AG10803 (cell line): ENCODE measurements at places on chromosomes 16 and 17.

DNA sequence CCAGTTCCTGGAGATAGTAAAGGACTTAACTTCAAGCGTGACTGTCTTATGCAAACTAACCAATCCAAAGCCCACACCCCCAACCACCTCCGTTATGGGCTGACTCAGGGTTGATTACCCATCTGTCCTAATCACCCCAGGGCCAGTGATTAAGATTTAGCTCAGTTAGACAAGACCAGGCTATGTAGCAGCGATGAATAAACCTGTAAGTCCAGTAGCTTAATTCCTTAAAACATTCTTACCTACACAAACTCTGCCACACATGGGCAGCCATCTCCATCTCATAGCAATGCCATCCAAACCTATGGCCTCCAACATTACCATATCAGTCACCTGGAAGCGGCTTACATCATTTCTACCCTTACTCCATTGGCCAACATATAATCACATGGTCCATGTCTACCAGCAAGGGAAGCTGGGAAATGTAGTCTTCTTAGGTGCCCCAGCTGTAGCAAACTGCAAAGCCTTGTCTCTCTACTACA is 266.7 kb downstream of the SHISA9 start:
- DNase-seq, result no peak

GRCh38 chr16:21997697-21998480 is 3.0 kb downstream of the PDZD9 start:
- DNase-seq, result no peak

DNA sequence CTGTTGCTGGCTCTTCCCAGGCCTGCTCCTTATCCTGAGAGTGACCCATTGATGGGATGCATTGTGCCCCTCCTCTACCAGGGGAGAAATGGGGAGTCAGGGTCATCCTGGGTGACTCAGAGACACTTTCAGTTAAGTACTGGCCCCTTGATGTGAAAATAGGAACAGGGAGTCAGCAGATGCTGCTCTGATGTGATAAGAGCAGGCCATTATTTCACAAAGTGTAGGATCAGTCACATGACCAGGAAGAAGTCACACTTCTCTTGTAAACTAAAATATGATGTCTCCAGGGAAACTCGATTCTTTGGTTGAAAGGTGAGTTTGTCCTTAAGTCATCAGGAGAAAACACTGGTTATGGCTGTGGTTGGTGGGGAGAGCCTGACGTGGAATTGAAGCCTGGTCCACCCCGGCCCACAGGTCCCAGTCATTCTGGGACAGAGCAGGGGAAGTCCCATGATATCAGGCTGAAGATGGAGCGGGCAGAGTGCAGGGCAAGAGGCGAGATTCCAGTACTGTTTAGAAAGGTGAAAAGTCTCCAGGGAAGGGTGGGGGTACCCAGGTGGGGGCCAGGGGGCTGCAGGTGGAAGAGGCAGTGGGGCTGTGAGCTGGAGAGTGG is 88.6 kb upstream of the NLRP1 start:
- DNase-seq, result no peak

DNA sequence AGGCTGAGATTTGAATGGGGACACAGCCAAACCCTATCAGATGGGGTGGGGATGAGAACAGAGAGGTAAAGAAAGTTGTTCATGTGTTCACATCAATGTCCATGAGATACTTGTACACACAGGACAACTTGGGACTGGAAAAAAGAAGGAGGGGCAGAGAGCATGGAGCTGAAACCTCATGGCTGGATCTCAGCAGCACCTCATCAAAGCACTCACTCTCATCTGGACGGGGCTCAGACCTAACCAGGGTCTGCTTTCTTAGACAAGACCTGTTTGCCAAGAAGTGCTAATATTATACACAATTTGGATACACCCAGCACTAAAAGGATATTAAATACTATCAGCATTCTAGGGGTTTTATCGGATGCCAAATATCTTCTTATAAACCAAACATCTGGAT is 399.8 kb downstream of the SLC39A11 start:
- no peak for DNase-seq

- no peak for DNase-seq
Measured at GRCh38 chr17:28161311-28161710, 118.8 kb downstream of the NLK start.

- DNase-seq, result no peak
Measured at GRCh38 chr16:27378871-27379481, 23.0 kb upstream of the IL21R start.

DNA sequence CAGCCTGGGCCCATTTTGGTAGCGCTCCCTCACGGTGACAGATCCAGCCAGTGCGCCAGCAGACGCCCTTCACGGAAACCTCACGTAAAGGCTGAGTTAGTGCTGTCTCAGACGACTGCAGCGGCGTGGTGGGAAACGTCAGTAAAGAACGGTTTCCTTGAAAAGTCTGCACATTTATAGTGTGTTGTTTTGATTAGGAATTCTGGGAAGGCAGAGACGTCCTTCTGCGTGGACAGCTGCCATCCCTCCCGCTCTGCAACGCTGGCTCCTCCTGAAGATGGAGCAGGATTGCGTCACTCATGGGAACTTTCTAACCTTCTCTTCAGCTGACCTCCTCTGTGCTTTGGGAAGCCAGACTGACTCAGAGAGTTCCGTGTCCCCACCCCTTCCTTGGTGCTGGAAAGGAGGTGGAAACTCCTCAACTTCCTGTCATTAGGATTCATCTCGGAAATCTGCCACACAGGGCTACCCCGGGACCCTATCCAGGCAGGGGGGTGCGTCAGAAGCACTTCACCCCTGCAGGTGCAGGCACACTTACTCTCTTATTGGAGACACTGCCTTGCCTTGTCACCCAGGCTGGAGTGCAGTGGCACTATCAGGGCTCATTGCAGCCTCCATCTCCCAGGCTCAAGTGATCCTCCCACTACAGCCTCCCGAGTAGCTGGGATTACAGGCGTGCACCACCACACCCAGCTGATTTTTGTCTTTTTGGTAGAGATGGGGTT is 24.3 kb upstream of the CRISPLD2 start:
- DNase-seq, result peak; percentile 94

- DNase-seq, result no peak
Measured at GRCh38 chr16:60346256-60346655, 1612.1 kb upstream of the GOT2 start.

GRCh38 chr17:40087049-40087794 is 13.2 kb downstream of the NR1D1 start:
- no peak for DNase-seq

GRCh38 chr17:40068584-40068916 is 5.8 kb downstream of the THRA start:
- DNase-seq, result no peak

DNA sequence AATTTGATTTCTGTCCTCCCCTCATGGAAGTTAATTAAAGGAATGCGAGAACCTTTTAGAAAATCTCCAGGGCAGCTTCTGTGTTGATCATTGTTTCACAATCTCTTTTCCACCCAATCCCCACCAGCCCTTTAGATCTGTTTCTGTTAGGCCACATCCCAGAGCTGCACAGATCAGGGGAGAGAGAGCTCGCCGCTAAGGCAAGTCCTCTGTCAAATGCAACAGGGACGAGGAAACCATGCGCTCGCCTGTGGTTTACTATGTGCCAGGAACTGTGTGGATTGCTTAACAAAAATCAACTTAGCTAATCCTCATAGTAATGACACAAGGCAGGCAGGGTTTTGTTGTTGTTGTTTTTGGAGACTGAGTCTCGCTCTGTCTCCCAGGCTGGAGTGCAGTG is 115.4 kb downstream of the SALL1 start:
- no peak for DNase-seq
